CMK (cell line): ENCODE measurements at places on chromosomes 12 and 14.

- DNase-seq, result no peak
These were observed 108.7 kb downstream of the BCAT1 start for GRCh38 chr12:24840046-24840800.

- no peak for DNase-seq
These were observed 69.3 kb downstream of the AACS start for GRCh38 chr12:125134576-125134975.

DNA sequence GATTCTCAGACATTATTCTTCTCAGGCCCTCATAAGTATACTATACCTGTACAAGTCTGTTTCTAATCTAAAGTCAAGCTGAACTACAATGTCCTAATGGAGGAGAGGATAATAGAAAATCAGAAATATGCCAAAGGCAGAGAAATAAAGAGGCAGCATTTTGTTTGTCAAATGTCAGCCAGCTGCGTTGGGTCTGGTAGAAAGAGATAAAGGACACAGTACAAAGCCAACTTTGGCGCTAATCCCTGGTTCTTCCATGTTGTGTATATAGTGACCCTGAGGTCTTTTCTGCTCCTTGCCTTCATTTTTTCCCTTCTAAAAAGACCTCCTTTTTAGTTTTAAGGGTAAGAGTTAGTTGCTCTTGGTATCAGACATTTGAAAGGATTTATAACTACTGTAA lies 103.1 kb downstream of the PRICKLE1 start:
- DNase-seq, result no peak

- DNase-seq, result no peak
These were observed 2.5 kb upstream of the SNX6 start for GRCh38 chr14:34632411-34632978.

- DNase-seq, result no peak
These were observed 41.6 kb upstream of the VASH1 start for GRCh38 chr14:76719666-76720065.

DNA sequence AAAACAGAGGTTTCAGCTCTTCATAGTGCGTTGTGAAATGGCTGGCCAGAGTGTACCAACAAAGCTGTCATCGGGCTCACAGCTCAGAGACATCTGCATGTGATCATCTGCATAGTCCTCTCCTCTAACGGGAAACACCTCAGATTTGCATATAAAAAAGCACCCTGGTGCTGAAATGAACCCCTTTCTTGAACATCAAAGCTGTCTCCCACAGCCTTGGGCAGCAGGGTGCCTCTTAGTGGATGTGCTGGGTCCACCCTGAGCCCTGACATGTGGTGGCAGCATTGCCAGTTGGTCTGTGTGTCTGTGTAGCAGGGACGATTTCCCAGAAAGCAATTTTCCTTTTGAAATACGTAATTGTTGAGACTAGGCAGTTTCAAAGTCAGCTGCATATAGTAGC lies 14.3 kb upstream of the PAPLN start:
- no peak for DNase-seq

GRCh38 chr14:73634011-73634833 lies 10.6 kb upstream of the DNAL1 start:
- no peak for DNase-seq

GRCh38 chr12:128069359-128069997 lies 197.5 kb upstream of the TMEM132C start:
- DNase-seq, result peak; percentile 9

- DNase-seq, result no peak
These were observed 59.6 kb upstream of the KCNC2 start for GRCh38 chr12:75269209-75269608.
